Large intestine (tissue), 12 donors: ENCODE measurements at places on chromosomes 3 and 15.

DNA sequence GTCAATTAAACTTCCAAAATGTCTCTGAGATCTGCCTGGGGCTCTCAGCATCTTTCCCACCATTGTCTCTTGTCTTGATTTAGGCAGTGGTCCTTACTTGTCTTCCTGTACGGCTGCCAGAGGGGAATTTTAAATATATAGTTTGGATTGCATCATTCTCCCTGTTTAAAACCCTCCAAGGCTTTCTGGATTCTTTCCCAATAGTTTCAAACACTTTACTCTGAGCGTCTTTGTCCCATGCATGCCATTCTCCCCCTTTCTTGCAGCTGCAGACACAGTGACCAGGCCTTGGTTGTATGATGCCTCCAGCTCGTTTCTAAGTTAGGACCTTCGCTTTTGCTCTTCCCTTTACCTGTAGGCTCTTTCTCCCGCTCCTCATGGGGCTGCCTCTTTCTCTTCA lies 323.3 kb upstream of the CTNNB1 start:
- DNase-seq = no peak

DNA sequence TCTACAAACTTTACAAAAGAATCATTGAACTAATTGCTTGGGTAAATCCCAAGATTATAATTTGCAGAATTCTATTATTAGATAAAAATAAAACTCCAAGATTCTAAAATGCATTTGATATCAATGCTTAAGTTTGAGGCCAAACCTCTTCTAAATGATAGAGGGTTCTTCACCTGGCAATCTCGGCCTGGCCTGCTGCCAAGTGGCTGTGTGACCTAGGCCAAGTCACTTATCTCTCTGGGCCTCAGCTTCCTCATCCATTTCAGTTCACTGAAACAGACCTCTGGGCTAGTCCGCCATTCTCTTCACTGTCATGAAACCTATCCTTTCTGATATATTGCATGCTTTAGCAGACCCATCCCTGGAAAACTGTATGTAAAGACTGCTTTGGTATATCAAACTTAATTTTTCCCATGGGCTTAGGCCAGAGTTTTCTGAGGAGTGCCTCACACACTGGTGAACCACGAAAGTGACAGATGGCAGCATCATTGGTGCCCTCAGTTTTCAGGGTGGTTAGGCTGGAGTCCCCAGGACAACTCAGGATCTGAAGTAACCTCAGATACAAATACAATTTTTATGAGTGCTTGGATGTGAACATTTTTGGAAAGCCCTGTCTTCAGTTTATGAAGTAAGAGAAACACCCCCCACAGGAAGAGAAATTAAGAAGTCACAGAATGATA lies 21.8 kb downstream of the NUDT16 start:
- no peak for DNase-seq

- no peak for DNase-seq
Observed at GRCh38 chr3:157148196-157148889, 11.6 kb downstream of the CCNL1 start.

GRCh38 chr3:51777985-51778384 lies 1.1 kb downstream of the IQCF6 start:
- no peak for DNase-seq

- no peak for DNase-seq
Observed at GRCh38 chr15:33101036-33101435, 93.5 kb downstream of the FMN1 start.

- peak; percentile 78 for DNase-seq
Observed at GRCh38 chr3:50356553-50356952, 2.8 kb downstream of the TMEM115 start.

DNA sequence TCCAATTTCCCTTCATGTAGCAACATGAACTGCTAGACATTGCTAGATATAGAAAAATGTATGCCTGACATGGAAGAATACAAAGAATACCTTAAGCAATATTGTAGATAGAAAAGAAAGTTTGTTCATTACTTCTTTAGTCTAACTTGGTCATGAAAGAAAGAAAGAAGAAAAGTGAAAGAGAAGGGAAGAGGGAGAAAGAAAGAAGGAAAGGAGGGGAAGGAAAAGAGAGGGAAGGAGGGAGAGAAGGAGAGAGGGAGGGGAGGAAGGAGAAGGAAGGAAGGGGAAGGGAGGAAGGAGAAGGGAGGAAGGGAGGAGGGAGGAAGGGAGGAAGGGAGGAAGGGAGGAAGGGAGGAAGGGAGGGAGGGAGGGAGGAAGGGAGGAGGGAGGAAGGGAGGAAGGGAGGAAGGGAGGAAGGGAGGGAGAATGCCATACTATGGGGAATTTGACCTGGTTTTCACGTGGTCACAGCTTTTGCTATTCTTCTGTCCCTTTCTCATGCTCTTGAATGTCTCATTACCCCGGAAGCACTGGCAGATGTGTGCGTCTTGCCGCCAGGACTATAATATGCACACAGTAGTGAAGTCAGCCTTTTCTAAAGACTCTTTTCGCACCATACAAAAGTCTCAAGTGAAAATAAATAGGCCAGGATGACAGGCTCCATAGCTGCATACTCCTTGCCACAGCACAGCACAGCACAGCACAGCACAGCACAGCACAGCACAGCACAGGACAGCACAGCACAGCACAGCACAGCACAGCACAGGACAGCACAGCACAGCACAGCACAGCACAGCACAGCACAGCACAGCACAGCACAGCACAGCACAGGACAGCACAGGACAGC lies 78.2 kb downstream of the CHAC1 start:
- DNase-seq = no peak

GRCh38 chr15:83653288-83653638 lies 660 bp upstream of the ADAMTSL3 start:
- DNase-seq = no peak

GRCh38 chr3:155704771-155705559 lies 39.9 kb downstream of the PLCH1 start:
- no peak for DNase-seq

- DNase-seq = no peak
Observed at GRCh38 chr15:26590676-26591075, 182.2 kb downstream of the GABRB3 start.

DNA sequence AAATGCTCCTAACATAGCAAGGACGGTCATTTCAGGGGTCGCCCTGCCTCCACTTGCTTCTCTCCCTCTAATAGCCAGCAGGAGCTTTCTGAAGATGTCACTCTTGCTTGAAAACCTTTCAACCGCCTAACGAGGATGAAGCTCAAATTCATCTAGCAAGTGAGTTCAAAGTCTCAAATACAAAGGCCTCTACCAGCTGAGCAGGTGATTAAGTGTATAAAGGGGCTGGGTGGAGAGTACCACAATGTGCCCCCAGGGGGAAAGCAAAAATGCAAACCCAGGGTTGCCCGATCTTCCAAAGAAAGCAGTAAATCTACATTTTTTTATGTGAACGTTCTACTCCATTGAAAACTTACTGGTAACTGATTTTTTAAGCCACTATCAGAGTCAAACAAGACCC lies 50.4 kb upstream of the GRIP2 start:
- DNase-seq = no peak

DNA sequence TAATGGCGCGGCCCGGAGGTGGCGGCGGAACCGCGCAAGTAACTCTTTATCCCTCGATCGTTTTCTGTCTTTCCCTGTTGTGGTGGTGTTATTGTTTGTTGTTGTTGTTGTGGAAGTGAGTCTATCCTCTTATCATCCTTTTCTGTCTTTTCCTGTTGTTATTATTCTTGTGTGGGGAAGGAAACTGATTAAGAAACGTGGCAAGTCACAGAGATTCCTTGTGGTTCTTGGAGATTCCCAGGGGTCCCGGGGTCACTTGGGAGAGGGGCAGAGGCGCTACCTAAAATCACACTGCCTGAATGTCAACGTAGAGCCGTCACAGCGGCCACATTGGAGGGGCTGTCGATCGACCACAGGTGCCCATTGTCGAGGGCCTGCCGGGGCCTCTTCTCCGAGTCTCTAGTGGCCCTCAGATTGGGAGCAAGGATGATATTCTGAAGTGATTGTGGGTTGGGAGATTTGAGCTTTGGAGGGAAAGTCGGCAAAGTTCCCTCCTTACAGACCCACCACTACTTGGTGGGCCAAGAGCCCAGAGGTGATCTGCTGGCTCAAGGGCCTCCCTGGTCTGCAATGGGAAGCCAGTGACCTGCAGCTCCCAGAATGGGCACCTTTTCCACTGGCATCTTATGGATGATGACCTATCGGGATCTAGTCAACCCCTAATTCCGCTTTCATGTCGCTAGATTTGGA lies 790 bp downstream of the PARP14 start:
- DNase-seq = no peak

- no peak for DNase-seq
Observed at GRCh38 chr15:68416158-68416535, 15.8 kb downstream of the ITGA11 start.

GRCh38 chr3:16178628-16178988 lies 4.1 kb downstream of the GALNT15 start:
- no peak for DNase-seq

DNA sequence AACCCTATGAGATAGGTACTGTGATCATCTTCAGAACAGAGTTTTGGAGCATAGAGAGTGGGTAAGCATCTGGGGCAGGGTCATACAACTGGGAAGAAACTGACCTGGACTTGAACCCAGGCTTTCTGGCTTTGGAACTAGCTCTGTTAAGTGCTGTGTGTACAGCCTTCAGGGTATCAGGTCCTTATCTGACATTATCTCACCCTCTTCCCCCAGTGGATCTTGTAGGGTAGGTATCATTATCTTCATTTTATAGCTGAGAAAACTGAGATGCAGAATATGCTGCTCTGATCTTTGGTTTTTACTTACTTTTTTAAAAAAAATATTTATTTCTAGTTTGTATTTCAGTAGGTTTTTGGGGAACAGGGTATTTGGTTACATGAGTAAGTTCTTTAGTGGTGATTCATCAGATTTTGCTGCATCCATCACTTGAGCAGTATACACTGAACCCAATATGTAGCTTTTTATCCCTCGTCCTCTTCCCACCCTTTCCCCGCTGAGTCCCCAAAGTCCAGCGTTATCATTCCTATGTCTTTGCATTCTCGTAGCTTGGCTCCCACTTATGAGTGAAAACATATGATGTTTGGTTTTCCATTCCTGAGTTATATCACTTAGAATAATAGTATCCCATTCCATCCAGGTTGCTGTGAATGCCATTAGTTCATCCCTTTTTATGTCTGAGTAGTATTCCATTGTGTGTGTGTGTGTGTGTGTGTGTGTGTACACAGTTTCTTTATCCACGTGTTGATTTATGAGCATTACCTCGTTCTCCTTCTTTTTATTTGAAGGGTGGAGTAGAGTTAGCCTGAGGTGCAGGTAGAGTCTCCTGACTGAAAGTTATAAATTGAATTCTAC lies 271.2 kb downstream of the PTPRG start:
- DNase-seq = no peak

- no peak for DNase-seq
Observed at GRCh38 chr3:27093771-27094170, 275.4 kb downstream of the NEK10 start.

GRCh38 chr15:94700211-94700610 lies 468.9 kb downstream of the MCTP2 start:
- DNase-seq = no peak

DNA sequence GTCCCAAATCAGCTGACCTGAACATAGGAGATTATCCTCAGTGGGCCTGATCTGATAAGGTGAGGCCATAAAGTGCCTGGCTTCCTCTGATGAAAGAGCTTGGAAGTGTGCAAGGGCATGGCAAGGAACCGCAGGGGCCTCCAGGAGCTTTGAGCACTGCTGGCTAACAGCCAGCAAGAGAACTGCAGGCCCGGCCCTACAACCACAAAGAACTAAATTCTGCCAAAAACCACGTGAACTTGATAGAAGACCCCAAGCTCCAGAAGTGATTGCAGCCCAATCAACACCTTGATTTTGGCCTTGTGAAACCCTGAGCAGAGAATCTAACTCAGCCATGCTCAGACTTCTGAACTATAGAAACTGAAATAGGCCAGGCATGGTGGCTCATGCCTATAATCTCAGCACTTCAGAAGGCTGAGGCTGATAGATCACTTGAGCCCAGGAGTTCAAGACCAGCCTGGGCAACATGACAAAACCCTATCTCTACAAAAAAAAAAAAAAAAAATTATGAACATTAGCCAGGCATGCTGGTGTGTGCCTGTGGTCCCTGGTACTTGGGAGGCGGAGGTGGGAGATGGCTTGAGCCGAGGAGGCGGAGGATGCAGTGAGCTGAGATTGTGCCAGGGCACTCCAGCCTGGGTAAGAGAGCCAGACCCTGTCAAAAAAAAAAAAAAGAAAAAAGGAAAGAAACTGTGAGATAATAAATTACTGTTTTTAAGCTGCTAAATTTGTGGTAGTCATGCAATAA lies 7.7 kb upstream of the DIS3L start:
- DNase-seq = peak; percentile 52

GRCh38 chr3:186784820-186785494 lies 1.6 kb downstream of the EIF4A2 start:
- DNase-seq = no peak

DNA sequence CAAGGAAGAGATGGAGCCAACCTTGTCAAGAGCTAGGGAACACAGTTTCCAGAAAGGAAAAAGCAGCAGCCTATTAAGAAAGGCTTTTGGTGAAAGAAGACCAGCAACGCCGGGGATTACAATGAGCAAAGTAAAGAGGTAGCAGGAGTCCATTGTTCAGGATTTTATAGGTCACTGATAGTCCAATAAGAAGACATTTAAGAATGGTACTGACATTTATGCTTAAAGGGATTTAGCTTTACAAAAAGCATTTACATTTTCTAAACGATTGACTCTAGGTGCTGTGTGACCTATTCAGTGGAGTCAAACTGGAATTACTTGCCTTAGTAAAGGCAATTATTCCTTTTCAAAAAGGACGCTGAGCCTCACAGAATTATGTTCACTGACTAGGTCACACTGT lies 40.8 kb downstream of the CSNK1G1 start:
- no peak for DNase-seq

- DNase-seq = peak; percentile 89
Observed at GRCh38 chr3:53238051-53238850, 17.6 kb downstream of the TKT start.

DNA sequence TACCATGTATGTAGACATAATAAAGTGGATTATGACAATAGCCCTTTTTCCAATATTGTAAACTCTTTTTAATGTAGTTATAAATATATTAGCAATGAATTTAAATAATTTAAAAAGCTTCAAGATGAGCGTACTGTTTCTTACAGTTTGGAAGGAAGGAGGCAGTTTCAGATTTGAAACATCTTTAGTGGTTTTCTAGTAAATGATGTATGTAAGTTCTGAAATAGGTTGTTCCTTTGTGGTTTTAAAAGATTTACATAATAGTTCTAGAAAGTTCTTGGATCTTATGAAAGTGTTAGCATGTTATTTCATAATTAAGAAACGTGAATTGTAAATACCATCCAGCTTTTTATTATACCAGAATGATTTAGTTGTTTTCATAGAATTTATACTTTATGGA lies 16.0 kb downstream of the DNAJC19 start:
- no peak for DNase-seq
